CD8-positive, alpha-beta memory T cell (primary cell): ENCODE measurements at places on chromosomes 3 and 15. TPM values are rescaled to one million over a fixed set of nuclear protein-coding genes. Genes with fewer than 3 reads are reported as not detected.

ACKR4 gene
- polyA plus RNA-seq = not detected

MKRN3 gene
- 3.0 TPM for polyA plus RNA-seq

ALDH1A3 gene
- not detected for polyA plus RNA-seq

ST3GAL6 gene
- not detected for polyA plus RNA-seq

CPNE9 gene
- polyA plus RNA-seq = not detected

GREM1 gene
- polyA plus RNA-seq = not detected

GHSR gene
- polyA plus RNA-seq = not detected

LRRC28 gene
- 28.4 TPM for polyA plus RNA-seq

DLL4 gene
- polyA plus RNA-seq = not detected

LIPH gene
- not detected for polyA plus RNA-seq

DNA sequence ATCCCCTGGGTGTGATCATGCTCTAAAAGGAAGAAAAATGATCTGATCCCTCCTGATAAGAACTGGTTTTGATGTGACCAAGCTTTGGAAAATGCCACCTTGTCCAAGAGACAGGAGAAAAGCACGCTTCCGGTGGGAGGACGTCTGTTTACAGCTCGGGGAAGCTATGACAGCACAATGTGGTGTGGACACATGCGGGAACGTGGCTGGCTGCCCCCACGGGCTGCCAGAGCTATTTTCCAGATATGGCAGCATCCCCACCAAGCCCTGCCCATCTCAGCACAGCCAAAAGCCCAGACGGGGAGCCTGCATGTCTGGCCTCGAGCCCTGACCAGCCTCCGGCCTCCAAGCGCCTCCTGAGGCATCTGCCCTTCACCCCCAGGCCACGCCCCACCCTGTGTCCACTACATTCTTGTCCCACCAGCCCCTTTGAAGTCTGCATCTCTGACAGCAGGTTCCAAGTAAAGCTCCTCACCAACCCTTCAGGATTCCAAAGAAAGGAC, 63.2 kb upstream of the HRH1 start:
- no peak overlapping the region for H3K4me3 ChIP-seq
- H3K27me3 ChIP-seq = no peaks in the 10 kb centered on the region
- no peaks in the 10 kb centered on the region for H3K4me1 ChIP-seq
- no peaks in the 10 kb centered on the region for H3K36me3 ChIP-seq
- H3K27ac ChIP-seq = no peak overlapping the region

DNA sequence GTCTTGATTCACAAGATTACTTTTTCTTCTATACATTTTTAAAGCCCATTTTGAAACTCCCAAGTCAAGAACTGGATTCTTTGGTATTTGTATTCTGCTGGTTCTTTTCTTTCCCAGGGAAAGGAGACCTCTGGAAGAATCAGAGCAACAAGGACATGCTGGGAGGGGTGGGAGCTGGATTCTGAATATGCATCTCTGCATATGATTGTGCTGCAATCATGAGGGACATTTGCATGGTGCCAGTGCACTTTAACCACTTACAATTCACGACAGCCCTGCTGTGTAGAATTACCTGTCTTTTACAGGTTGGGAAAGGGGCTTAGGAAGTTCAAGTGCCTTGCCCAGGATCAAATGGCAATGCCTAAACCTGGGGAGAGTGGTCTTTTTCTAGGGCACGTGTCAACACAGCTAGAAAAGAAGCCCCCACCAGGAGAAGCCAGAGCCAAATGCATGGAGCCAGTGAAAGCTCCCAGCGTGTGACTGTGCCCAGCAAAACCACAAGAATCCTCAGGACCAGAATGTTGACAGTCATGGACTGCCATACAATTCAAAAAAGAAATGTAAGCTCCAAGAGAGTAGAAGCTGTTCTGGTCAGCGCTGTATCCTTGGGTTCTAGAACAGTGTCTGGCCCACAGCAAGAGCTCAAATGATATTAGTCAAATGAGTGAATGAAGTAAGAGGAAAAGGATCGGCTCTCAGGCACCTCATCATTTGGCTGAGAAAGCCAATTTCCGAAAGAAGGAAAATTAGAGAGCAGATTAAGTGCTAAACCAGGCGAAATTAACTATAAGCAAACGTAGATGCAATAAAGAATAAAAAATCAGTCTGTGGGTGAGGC, 84.5 kb upstream of the MEF2A start:
- no peak for DNase-seq
- no peaks in the 10 kb centered on the region for H3K36me3 ChIP-seq
- no peaks in the 10 kb centered on the region for H3K27me3 ChIP-seq
- peaks cover 28% of the 10 kb centered on the region for H3K4me1 ChIP-seq

- H3K27me3 ChIP-seq = no peaks in the 10 kb centered on the region
- no peak for DNase-seq
- no peak overlapping the region for H3K27ac ChIP-seq
- H3K36me3 ChIP-seq = peaks cover 20% of the 10 kb centered on the region
- H3K4me1 ChIP-seq = no peaks in the 10 kb centered on the region
These were observed 27.9 kb upstream of the MUC20 start for GRCh38 chr3:195692781-195693427.

GRCh38 chr15:55195996-55196395, 745 bp downstream of the RSL24D1 start:
- DNase-seq = no peak
- peaks cover 36% of the 10 kb centered on the region for H3K4me1 ChIP-seq
- H3K4me3 ChIP-seq = peak overlapping the region; percentile 97

DNA sequence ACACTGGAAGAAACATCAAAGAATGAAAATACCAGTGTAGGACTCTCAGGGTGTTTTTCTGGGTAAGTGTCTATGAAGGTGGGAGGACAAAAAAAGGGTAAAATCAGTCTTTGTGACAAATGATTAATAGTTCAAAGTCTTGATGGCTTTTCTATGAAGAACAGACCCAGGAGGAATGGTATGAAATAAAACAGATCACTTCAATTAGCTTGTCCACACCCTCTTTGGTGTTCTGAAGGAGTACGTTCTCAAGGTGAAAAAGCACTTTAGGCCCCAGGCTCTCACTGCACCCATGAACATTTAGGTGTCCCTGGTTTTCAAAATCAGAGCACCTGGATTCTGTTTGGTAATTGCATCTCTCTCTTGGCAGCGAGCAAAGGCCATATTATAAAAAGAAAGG, 383.6 kb upstream of the NR2F2 start:
- no peak overlapping the region for H3K4me3 ChIP-seq
- H3K27me3 ChIP-seq = no peaks in the 10 kb centered on the region
- H3K27ac ChIP-seq = no peak overlapping the region
- H3K4me1 ChIP-seq = no peaks in the 10 kb centered on the region
- DNase-seq = no peak
- H3K36me3 ChIP-seq = no peaks in the 10 kb centered on the region

- DNase-seq = no peak
- H3K36me3 ChIP-seq = no peaks in the 10 kb centered on the region
- H3K4me1 ChIP-seq = no peaks in the 10 kb centered on the region
These were observed 113.5 kb downstream of the RAP2B start for GRCh38 chr3:153275514-153275913.

- no peak overlapping the region for H3K27ac ChIP-seq
- H3K36me3 ChIP-seq = peaks cover 4% of the 10 kb centered on the region
These were observed 27.4 kb downstream of the SEC22A start for GRCh38 chr3:123229145-123229544.

GRCh38 chr15:75023872-75024636, 664 bp downstream of the PPCDC start:
- peaks cover 12% of the 10 kb centered on the region for H3K4me1 ChIP-seq
- DNase-seq = no peak
- H3K4me3 ChIP-seq = peak overlapping the region; percentile 84
- no peaks in the 10 kb centered on the region for H3K36me3 ChIP-seq

- DNase-seq = no peak
- no peak overlapping the region for H3K27ac ChIP-seq
- no peaks in the 10 kb centered on the region for H3K4me1 ChIP-seq
- H3K36me3 ChIP-seq = no peaks in the 10 kb centered on the region
- H3K4me3 ChIP-seq = no peak overlapping the region
- H3K27me3 ChIP-seq = no peaks in the 10 kb centered on the region
These were observed 280.4 kb downstream of the KLF13 start for GRCh38 chr15:31606931-31607497.

GRCh38 chr3:125212091-125212508, 448 bp downstream of the SLC12A8 start:
- peaks cover 27% of the 10 kb centered on the region for H3K27me3 ChIP-seq
- no peaks in the 10 kb centered on the region for H3K36me3 ChIP-seq
- peaks cover 7% of the 10 kb centered on the region for H3K4me1 ChIP-seq
- no peak overlapping the region for H3K4me3 ChIP-seq
- no peak for DNase-seq

GRCh38 chr15:92266796-92267685, 126.6 kb upstream of the ST8SIA2 start:
- no peaks in the 10 kb centered on the region for H3K36me3 ChIP-seq
- DNase-seq = no peak
- no peak overlapping the region for H3K27ac ChIP-seq

DNA sequence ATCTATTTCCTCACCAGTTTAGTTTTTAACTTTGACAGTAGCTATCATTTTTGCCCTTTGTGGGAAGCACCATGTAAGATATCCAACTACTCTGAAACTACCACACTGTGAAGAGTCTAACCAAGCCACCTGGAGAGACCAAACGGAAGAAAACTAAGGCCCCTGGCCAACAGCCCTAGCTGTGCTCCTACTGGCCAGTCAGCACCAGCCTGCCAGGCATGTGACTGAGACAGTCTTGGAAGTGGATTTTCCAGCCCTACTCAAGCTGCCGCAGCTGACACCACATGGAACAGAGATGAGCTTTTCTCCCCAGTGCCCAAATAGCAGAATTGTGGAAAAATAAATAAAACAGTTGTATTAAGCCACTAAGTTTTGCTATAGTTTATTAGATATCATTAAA, 2.9 kb upstream of the TBC1D5 start:
- no peaks in the 10 kb centered on the region for H3K27me3 ChIP-seq
- H3K4me1 ChIP-seq = peaks cover 27% of the 10 kb centered on the region
- H3K4me3 ChIP-seq = no peak overlapping the region
- H3K36me3 ChIP-seq = no peaks in the 10 kb centered on the region
- no peak overlapping the region for H3K27ac ChIP-seq

- no peak overlapping the region for H3K27ac ChIP-seq
- no peaks in the 10 kb centered on the region for H3K36me3 ChIP-seq
- H3K4me3 ChIP-seq = no peak overlapping the region
- H3K4me1 ChIP-seq = peaks cover 12% of the 10 kb centered on the region
- no peak for DNase-seq
These were observed 24.3 kb upstream of the MASP1 start for GRCh38 chr3:187315872-187316271.

GRCh38 chr15:83720468-83720867, 66.5 kb downstream of the ADAMTSL3 start:
- H3K27ac ChIP-seq = no peak overlapping the region
- no peaks in the 10 kb centered on the region for H3K27me3 ChIP-seq
- H3K36me3 ChIP-seq = no peaks in the 10 kb centered on the region
- no peak overlapping the region for H3K4me3 ChIP-seq
- DNase-seq = no peak

DNA sequence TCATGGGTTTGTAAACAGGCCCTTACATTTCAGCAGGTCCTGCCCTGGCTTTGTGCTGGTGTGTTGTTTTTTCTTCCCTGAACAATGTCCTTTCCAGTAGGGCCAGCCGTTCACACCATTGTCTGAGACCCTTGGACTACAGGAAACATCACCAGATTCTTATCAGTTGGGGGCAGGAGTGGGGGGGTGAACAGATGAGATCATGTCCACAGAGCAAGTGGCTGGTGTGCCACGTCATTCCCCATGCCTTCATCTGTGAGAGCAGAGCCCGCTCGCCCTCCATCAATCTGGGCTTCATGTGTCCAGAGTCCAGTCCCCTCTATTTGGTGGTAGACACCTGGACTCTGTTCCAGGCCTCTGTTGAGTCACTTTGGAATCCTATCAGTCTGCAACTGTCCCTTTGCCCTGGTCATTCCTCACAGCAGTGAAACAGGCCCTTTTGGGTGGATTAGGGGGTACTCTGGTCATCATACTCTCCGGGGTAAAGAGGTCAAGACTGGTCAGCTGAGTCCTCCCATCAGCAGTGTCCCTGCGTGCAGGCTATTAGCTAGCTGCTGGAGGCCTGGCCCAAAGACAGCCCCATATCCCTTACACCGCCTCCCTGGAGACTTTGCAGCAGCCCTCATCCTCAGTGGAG, 15.0 kb downstream of the SEMA3G start:
- no peaks in the 10 kb centered on the region for H3K27me3 ChIP-seq
- DNase-seq = no peak
- H3K4me3 ChIP-seq = no peak overlapping the region
- H3K4me1 ChIP-seq = no peaks in the 10 kb centered on the region
- no peak overlapping the region for H3K27ac ChIP-seq

GRCh38 chr3:112650482-112650881, 9.5 kb upstream of the CCDC80 start:
- no peak overlapping the region for H3K27ac ChIP-seq
- H3K27me3 ChIP-seq = no peaks in the 10 kb centered on the region
- DNase-seq = no peak
- H3K36me3 ChIP-seq = no peaks in the 10 kb centered on the region
- H3K4me1 ChIP-seq = no peaks in the 10 kb centered on the region
- H3K4me3 ChIP-seq = no peak overlapping the region

GRCh38 chr15:90345857-90346256, 6.2 kb upstream of the ZNF774 start:
- H3K36me3 ChIP-seq = no peaks in the 10 kb centered on the region
- H3K4me3 ChIP-seq = no peak overlapping the region
- H3K4me1 ChIP-seq = peaks cover 12% of the 10 kb centered on the region
- no peak for DNase-seq

- no peaks in the 10 kb centered on the region for H3K27me3 ChIP-seq
- peak overlapping the region; percentile 18 for H3K4me3 ChIP-seq
- H3K27ac ChIP-seq = no peak overlapping the region
- no peaks in the 10 kb centered on the region for H3K36me3 ChIP-seq
- peak; percentile 63 for DNase-seq
These were observed 1.3 kb downstream of the DNAH1 start for GRCh38 chr3:52317208-52318000.

DNA sequence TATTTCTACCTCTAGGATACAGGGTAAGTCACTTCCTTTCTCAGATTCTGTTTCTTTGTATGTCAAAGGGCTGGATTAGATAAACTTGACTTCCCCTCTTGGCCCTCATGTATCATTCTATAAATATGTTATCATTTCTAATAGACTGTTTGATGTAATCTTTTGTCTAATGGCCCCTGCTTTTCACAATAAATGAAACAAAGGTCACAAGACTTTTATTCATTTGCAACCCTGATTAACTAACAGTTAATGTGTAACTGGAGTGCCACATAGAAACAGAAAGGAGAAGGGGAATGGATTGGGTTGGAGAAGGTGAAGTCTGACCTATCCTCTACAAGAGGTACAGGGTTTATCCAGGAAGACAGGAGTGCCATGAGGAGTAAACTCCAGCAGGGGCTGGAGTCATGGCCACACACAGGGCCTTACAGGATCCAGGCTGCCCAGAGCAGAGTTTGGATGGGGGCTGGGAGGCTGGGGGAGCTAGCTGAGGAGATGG, 8.0 kb upstream of the B3GNT5 start:
- H3K36me3 ChIP-seq = no peaks in the 10 kb centered on the region
- H3K4me1 ChIP-seq = no peaks in the 10 kb centered on the region
- no peak for DNase-seq
- no peaks in the 10 kb centered on the region for H3K27me3 ChIP-seq

GRCh38 chr3:95097493-95097892, 1034.6 kb downstream of the NSUN3 start:
- no peak for DNase-seq
- H3K4me1 ChIP-seq = no peaks in the 10 kb centered on the region
- H3K36me3 ChIP-seq = no peaks in the 10 kb centered on the region
- no peak overlapping the region for H3K4me3 ChIP-seq
- no peaks in the 10 kb centered on the region for H3K27me3 ChIP-seq

- H3K27me3 ChIP-seq = no peaks in the 10 kb centered on the region
- no peak overlapping the region for H3K27ac ChIP-seq
- H3K4me1 ChIP-seq = peaks cover 20% of the 10 kb centered on the region
These were observed 57.8 kb downstream of the RIOX2 start for GRCh38 chr3:97914388-97914787.

- no peaks in the 10 kb centered on the region for H3K4me1 ChIP-seq
- no peaks in the 10 kb centered on the region for H3K27me3 ChIP-seq
- H3K27ac ChIP-seq = no peak overlapping the region
- no peak overlapping the region for H3K4me3 ChIP-seq
- H3K36me3 ChIP-seq = no peaks in the 10 kb centered on the region
These were observed 96.2 kb upstream of the SEMA6D start for GRCh38 chr15:47620960-47621681.
